ENCODE measurements at places on chromosomes 16 and 17. TPM values are rescaled to one million over a fixed set of nuclear protein-coding genes. Genes with fewer than 3 reads are reported as not detected.

DNA sequence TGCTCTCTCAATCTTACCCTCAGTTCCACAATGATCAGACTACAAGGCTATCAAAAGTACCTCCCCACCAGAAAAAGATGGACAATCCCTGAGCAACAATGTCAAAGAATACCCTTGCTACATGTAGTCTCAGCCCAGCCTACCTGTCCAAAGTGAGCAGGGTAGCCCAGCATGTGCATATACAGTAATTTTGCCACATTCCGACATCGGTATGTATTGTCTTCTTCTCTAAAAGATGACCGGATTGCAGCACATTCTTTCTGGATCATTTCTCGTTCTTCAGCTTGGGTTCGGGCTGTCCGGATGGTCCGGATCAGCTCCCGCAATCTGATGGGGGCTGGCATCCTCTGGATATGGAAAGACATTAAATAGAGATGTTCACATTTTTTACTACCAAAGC lies 19.5 kb downstream of the AP1G1 start:
- no peak overlapping the region for H3K4me3 ChIP-seq
- DNase-seq = no peak
- no peak overlapping the region for H3K27ac ChIP-seq

The RGS9 gene
- total RNA-seq = 7.1 TPM

DNA sequence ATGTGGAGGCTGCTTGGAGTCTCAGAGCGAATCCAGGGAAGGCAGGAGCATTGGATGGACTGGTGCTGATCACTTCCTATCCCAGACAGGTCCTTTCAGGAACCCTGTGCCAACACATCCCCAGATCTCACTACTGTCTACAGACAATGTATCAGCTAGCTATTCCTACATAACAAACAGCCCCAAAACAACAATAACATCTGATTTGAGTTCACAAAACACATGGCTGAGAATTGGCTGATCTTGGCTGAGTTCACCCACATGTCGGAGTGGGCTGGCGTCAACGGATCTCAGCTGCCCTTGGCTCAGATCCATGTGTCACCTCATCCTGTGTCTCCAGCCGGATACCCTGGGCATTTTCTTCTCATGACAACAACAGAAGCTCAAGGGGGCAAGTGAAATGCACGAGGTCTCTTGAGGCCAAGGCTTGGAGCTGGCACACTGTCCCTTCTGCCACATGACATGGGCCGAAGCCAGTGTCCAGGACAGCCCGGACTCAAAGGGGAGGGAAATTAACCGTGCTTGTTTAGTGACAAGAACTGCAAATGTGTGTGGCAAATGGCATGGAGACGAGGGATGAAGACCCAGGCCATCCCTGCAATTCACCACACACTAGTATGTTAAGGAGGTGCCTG lies 18.7 kb downstream of the SNX20 start:
- H3K27ac ChIP-seq = no peak overlapping the region
- no peaks in the 10 kb centered on the region for H3K4me1 ChIP-seq
- H3K4me3 ChIP-seq = no peak overlapping the region
- H3K36me3 ChIP-seq = no peaks in the 10 kb centered on the region
- no peak for DNase-seq

DNA sequence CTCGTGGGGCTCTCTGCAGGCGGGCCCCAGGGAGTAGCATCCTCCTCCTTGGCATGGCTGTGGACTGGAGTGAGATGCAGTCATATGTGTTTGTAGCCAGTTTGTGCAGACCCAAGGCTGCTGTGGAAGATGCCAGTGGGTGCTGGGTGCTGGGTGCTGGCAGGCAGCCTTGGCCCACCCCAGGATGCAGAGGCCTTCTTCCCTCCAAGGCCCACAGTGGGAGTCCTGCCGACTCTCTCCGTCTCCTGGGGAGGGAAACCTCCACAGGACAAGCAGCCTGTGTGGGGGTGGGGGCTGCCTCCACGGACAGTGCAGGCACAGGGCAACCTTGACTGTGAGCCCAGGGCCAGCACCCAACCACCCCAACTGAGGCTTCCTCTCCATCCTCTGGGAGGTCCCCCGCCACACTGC lies 13.8 kb upstream of the TMEM92 start:
- no peak for DNase-seq
- H3K27ac ChIP-seq = no peak overlapping the region
- H3K36me3 ChIP-seq = no peaks in the 10 kb centered on the region
- H3K4me1 ChIP-seq = no peaks in the 10 kb centered on the region

The DYNC1LI2 gene
- 166 TPM for total RNA-seq

DNA sequence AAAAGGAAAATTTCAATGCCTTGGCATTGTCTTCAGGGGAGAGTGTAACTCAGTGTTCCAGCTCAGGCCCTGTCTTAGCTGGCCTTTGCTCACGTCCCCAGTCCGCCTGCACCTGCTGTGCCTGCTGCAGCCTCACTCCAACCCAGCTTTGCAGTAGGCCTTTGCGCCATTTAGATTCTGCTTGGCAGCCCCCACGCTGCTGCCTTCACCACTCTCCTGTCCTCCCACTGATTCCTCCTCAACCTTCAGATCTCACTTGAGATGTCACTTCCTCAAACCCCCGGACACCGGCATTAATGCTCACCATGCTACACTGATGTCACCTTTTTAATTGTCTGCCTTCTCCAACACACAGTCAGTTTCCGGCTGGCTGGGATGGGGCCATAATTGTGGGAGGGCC lies 166.2 kb downstream of the SHISA9 start:
- no peaks in the 10 kb centered on the region for H3K36me3 ChIP-seq
- DNase-seq = no peak
- no peaks in the 10 kb centered on the region for H3K27me3 ChIP-seq
- H3K4me3 ChIP-seq = no peak overlapping the region

Data from aorta (tissue), 5 donors.